ENCODE measurements at places on chromosomes 4 and X. TPM values are rescaled to one million over a fixed set of nuclear protein-coding genes. Genes with fewer than 3 reads are reported as not detected.

UPF3B gene
- total RNA-seq = 16.2 TPM

DCAF4L1 gene
- 0.09 TPM for total RNA-seq

TCEANC gene
- total RNA-seq = 0.70 TPM

PPP2R2C gene
- 37.4 TPM for total RNA-seq

RADX gene
- total RNA-seq = 0.06 TPM

CXorf51A gene
- total RNA-seq = not detected

CDX4 gene
- not detected for total RNA-seq

XAGE1B gene
- total RNA-seq = 206 TPM

UGT2A1 gene
- total RNA-seq = not detected

RHOH gene
- total RNA-seq = 0.26 TPM

CLDN34 gene
- not detected for total RNA-seq

CCDC158 gene
- not detected for total RNA-seq

PYURF gene
- total RNA-seq = 75.5 TPM

POF1B gene
- total RNA-seq = 2.0 TPM

PNMA6F gene
- not detected for total RNA-seq

HAUS7 gene
- 53.3 TPM for total RNA-seq

SLC9A6 gene
- 8.2 TPM for total RNA-seq

GDPD2 gene
- 0.03 TPM for total RNA-seq

CSAG3 gene
- total RNA-seq = not detected

MID2 gene
- total RNA-seq = 8.2 TPM

SMIM10L2A gene
- total RNA-seq = 0.15 TPM

ATXN3L gene
- total RNA-seq = not detected

TCEAL5 gene
- total RNA-seq = not detected

TRMT10A gene
- total RNA-seq = 3.4 TPM

BST1 gene
- total RNA-seq = 15.0 TPM

ASMT gene
- 0.38 TPM for total RNA-seq

CT47B1 gene
- total RNA-seq = not detected

JADE1 gene
- total RNA-seq = 29.1 TPM

CCNB3 gene
- 0.67 TPM for total RNA-seq

TBX22 gene
- total RNA-seq = not detected

PRRG3 gene
- total RNA-seq = not detected

CRMP1 gene
- 4.9 TPM for total RNA-seq

HMX1 gene
- total RNA-seq = 0.10 TPM

NPY2R gene
- total RNA-seq = 0.02 TPM

NIPAL1 gene
- total RNA-seq = 0.37 TPM

KDR gene
- total RNA-seq = 0.10 TPM

FABP2 gene
- total RNA-seq = not detected

NUP62CL gene
- total RNA-seq = 16.4 TPM

MMRN1 gene
- total RNA-seq = not detected

CCNQ gene
- 62.7 TPM for total RNA-seq

ARHGAP24 gene
- total RNA-seq = 3.0 TPM

Data from A549 treated with AZD2906 at 1 μM for 4 hours (cell line).